ENCODE measurements at places on chromosomes 16 and 17.

- DNase-seq = no peak
Observed at GRCh38 chr17:10735251-10735650, 5.4 kb upstream of the TMEM220 start.

DNA sequence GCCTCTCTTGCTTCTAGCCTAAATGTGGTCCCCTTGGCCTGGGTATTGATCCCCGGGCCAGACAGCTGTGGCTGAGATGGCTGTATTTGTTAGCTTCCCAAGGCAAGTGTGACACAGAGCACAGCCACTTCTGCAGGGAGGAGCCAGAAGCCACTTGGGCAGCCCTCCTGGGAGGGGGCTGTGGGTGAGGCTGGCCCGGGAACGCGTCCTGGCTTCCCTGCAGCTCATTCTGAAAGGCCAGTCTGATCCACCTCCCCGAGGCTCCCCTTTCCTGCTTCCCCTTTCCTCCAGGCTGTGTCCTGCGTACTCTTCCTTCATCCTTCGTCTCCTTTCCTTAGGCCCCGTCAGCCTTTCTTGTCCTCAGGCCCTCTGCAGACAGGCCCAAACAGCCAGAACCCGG, 8.0 kb downstream of the SERPINF2 start:
- peak; percentile 44 for DNase-seq

- peak; percentile 65 for DNase-seq
Observed at GRCh38 chr16:88703486-88704309, 2.5 kb downstream of the RNF166 start.

- no peak for DNase-seq
Observed at GRCh38 chr16:46612121-46612520, 9.1 kb downstream of the SHCBP1 start.

DNA sequence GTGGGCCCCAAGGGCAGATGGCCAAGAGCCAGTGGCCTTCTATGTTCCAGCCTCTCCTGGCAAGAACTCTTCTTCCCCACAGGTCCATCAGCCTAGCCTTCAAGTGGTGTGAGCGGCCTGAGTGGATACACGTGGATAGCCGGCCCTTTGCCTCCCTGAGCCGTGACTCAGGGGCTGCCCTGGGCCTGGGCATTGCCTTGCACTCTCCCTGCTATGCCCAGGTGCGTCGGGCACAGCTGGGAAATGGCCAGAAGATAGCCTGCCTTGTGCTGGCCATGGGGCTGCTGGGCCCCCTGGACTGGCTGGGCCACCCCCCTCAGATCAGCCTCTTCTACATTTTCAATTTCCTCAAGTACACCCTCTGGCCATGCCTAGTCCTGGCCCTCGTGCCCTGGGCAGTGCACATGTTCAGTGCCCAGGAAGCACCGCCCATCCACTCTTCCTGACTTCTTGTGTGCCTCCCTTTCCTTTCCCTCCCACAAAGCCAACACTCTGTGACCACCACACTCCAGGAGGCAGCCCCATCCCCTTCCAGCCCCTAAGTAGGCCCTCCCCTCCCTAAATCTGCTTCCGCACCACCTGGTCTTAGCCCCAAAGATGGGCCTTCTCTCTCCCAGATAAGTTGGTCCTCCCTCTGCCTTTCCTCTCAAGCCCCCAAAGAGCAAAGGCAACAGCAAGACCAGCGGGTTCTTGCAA, 5.2 kb downstream of the G6PC3 start:
- no peak for DNase-seq

- DNase-seq = no peak
Observed at GRCh38 chr16:82023206-82023605, 11.8 kb upstream of the HSD17B2 start.

DNA sequence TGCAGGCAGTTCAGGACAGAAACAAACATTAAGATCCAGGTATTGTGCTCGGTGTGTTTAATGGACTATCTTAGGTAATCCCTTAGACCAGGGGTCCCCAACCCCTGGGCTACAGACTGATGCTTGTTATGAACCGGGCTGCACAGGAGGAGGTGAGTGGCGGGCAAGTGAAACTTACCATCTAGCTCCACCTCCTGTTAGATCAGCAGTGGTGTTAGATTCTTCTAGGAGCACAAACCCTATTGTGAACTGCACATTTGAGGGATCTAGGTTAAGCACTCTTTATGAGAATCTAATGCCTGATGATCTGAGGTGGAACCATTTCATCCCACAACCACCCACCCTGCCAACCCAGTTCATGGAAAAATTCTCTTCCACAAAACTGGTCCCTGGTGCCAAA, 37.8 kb upstream of the ASIC2 start:
- no peak for DNase-seq

All from upper lobe of left lung (tissue), 6 donors.